Bronchial epithelial cell (primary cell): ENCODE measurements at places on chromosomes 1 and 21. TPM values are rescaled to one million over a fixed set of nuclear protein-coding genes. Genes with fewer than 3 reads are reported as not detected.
A peak's percentile ranks its signal among the peaks of the same experiment; 100 is the strongest.

GRCh38 chr21:15159382-15160020, 94.7 kb upstream of the NRIP1 start:
- peak; percentile 61 for DNase-seq

GRCh38 chr1:10652626-10653025, 143.8 kb downstream of the CASZ1 start:
- no peak for DNase-seq

GRCh38 chr1:97423403-97423802, 497.4 kb downstream of the DPYD start:
- DNase-seq = no peak

- DNase-seq = no peak
Observed at GRCh38 chr1:164609089-164609488, 50.1 kb downstream of the PBX1 start.

DNA sequence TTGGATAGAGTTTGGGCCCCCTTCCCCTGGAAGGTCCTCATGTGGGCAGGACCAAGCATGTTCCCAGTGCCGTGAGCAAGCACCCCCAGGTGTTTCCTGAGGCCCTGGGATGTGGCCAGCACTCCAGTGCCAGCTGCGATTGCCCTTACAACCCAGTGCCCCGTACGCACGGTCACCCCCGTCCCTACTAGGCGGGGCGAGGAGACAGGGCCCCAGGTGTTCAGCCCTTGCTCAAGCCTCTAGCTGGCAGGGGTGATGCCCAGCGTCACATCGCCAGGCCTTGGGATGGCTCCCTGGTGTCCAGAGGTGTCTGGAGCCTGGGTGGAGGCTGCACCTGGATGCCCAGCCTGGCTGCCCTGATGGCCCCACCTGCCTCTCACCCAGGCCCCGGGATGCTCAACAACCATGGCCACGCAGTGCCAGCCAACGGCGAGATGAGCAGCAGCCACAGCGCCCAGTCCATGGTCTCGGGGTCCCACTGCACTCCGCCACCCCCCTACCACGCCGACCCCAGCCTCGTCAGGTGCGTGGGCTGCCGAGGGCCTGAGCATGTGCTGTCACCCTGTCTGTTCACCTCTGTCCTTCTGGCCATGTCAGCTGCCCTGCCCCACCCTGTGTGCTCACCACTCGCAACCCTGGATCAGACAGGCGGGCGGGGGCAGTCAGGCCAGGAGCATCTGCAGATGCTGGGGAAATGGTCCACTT, 21.6 kb upstream of the CCDC27 start:
- no peak for DNase-seq

DNA sequence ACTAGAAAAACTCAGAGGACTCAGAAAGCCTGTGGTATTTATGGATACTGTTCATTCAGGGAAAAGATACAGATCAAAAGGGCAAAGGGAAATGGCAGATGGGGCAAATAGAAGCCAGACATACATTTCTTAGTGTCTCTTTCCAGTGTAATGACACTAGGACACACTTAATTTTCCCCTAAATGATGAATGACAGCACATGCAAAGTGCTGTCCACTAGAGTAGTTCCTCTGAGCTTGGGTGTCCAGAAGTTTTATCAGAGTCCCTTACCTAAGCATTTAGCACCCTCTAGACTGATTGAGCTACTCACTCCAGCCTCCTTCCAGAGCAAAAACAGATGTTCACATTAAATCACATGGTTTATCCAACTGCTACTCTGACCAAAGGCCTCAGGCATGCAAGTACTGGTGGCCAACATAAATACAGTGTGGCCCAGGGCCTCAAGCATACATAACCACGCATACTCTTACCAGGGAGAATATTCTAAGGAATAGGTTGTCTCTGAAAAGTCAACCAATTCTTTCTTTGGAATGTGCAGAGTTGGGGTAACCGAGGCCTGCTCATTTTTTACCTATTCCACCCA, 166.9 kb downstream of the NCAM2 start:
- DNase-seq = no peak

The OLFML2B gene
- total RNA-seq = not detected in 2 replicates

The F13B gene
- total RNA-seq = not detected in 2 replicates

The KCNK1 gene
- 25.8 and 37.6 TPM in 2 replicates for total RNA-seq

The LAMB3 gene
- 1,162 and 3,106 TPM in 2 replicates for total RNA-seq
